ENCODE measurements at places on chromosomes 7 and 10.

- no peak for DNase-seq
Observed at GRCh38 chr10:117346574-117346973, 28.7 kb downstream of the PDZD8 start.

DNA sequence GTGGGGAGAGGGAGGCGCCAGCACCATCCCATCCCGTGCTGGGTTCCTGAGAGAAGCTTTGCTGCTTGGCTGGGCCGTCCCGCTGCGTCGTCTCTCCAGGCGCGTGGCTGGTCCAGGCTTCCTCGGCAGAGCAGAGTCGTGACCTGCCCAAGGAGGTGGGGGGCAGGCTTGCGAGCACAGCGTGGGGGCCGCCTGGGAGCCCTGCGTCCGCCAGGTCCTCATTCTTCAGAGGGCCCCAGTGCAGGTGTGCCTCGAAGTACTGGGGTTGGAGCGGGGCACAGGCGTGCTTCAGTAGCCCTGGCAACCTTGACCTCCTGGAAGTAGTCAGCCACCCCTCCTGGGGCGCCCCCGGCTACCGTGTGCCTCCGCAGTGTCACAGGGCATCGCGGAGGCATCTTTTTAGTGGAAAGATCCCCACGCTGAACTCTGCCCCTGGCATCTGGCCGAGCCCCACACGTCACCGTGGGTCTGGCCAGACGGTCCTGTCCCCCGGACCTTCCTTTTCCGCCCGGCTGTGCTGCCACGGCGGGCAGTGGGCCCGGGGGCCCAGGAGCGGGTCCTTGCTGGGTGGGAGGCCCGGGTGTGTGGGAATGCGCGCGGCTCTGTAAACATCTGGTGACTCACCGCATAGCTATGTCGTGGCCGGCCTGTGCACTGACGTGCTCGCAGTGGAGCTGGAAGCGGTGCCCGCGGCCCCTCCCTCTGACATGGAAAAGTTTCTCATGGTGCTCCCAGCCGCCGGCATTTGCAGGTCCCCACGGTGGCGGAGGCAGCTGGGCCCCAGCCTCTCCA lies 6.4 kb downstream of the MAFK start:
- DNase-seq = no peak

GRCh38 chr10:75982611-75983369 lies 551.4 kb downstream of the LRMDA start:
- no peak for DNase-seq

GRCh38 chr10:61299841-61300240 lies 153.3 kb downstream of the TMEM26 start:
- DNase-seq = no peak

DNA sequence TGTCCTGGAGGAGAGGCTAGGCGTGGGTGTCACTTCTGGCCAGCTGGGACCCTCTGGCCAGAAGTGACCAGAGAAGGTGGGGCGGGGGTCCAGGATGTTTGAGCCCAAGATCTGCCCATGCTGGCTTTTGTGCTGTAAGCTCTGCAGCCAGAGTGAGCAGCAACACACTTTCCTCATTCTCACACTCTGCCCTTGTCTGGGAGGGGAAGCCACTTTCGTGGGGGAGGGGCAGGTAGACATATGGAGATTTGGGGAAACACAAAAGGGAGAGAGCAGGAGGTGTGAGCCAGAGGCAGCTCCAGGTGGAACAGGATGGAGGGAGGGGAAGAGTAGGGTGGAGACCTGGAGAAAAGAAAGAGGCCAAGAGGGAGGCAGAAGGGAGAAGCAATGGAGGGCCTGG lies 31.5 kb upstream of the ADCYAP1R1 start:
- no peak for DNase-seq

- no peak for DNase-seq
Observed at GRCh38 chr7:118352867-118353453, 128.5 kb downstream of the ANKRD7 start.

DNA sequence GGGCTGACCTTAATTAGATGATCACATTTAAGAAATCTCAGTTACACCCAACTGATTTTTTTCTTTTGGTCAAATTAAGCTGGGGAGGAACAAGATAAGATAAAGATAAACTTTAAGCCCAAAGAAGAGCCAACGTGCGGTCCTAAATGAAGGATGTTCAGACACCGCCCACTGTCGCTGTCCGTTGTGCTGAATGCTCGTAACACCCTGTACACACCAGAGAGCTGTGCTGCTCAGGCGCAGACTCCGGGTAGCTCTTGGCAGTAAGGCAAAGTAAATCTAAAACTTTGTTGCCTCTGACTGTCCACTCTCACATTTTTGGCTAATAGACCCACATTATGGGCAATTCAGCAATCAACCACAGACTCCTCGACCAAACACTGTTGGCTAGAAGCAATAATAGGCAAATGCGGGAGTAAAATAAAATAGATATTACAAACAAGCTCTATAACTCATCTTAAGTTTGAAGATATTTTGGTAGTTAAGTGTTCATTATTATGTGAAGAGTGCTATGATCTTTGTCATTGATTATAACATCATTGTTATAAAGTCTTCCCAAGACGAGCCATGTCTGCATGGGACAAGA lies 57.1 kb downstream of the PLPP4 start:
- DNase-seq = no peak

- no peak for DNase-seq
Observed at GRCh38 chr7:50808282-50808888, 25.7 kb upstream of the GRB10 start.

DNA sequence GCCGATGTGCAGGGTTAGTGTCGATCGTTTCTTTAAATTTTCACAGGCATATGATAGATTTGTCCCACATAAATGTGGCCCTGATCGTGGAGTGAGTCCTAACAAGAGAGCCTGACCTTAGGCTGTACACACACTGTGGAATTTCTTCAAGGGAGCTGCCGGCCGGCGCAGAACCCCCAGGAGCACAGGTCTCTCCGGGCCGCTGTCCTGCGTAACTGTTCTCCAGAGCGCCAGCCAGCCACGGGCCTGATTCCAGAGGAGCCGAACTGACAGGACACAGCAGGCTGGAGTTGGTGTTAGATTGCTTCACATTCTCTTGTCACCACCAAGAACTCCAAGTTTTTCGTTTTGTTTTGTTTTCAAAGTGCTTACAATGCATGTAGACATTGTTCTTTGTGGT lies 37.3 kb downstream of the SHH start:
- no peak for DNase-seq

- no peak for DNase-seq
Observed at GRCh38 chr10:71076473-71077142, 135.8 kb upstream of the UNC5B start.

GRCh38 chr7:47635091-47636080 lies 53.5 kb upstream of the TNS3 start:
- no peak for DNase-seq

DNA sequence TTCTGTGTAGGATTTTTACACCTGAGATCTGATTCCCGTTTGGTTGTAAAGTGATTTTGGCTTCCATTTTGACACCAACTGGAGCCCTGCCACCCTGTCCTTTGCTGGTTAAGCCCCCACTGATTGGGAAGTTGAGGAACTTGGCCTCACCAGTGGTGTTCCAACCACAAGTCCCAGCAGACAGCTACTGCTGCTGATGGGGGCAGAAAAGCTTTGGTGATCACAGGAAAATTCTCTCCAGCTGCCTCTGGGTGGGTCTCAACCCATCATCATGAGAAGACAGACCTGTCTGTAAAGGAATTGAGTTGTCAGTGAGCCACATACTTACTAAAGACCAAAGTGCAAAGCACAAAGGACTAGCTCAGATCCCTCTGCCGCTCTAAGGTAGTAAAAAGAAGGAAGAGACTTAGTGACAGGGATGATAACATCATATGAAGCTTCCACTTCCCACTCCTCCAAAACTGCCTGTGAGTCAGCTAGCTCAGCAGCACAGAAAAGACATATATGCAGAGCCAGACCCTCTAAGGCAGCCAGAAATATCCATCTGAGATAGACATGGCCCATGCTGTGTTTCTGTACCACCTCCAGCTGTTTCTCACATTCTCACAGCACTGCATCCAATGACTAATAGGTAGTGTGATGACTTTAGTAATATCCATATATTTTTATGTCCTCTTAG lies 22.4 kb upstream of the LRRC17 start:
- no peak for DNase-seq

GRCh38 chr7:17029150-17029549 lies 147.4 kb upstream of the AGR3 start:
- DNase-seq = no peak

GRCh38 chr7:22670422-22670815 lies 56.6 kb upstream of the IL6 start:
- no peak for DNase-seq

GRCh38 chr10:128064970-128065580 lies 61.1 kb downstream of the MKI67 start:
- DNase-seq = no peak

DNA sequence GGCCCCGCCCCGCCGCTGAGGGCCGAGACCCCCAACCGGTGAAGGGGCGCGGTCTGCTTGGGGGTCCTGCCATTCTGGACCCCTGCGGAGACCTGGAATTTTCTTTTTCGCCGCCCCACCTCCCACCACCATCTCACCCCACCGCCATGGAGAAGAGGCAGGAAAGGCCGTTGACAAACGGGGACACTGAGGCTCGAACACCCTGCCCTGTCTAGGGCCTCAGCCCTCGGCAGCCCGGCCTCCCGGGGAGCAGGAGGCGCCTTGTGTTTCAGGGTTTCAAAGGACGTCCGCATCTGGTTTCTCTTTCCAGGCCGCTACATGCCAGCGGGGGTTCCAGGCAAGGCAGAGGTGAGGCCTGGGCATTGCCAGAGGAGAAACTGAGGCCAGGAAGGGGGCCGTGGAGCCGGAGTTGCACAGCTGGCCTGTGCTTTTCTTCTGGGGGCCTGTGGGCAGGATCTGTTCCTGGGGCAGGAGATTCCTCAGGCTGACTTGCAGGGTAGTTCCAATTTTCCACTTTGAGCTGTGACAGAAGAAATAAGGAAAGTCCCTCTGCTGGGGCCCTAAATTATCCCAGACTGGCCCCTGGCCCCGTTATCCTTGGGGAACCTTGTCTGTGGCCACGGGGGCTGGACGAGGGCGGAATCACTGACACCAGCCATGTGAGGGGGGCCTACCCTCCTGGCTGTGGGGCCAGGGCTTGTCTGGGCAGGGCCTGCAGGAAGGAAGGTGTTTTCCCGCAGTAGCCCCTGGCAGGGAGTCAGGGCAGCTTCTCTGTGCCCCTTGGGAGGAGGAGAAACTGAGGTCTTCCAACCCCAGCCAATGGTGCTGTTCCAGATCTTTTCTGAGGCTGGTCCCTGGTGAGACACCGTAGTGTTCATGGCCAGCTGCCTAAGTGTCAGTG lies 900 bp upstream of the MICALL2 start:
- no peak for DNase-seq

DNA sequence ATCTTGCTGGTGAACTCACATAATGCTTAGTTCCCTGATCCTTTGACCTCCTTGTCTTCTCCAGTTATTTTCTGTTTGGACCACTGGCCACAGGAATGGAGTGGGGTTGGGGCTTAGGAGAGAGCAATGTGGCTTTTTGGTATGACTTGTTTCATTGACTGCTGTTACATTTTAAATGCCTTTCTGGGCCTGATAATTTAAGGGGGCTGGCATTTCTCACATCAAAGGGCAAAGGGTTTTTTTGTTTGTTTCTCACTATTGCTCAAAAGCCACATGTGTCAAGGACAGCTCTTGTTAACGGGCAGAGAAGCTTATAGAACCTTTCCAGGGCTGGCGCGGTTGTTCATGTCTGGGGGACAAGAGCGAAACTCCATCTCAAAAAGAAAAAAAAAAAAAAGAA lies 161.2 kb upstream of the TNRC18 start:
- no peak for DNase-seq

DNA sequence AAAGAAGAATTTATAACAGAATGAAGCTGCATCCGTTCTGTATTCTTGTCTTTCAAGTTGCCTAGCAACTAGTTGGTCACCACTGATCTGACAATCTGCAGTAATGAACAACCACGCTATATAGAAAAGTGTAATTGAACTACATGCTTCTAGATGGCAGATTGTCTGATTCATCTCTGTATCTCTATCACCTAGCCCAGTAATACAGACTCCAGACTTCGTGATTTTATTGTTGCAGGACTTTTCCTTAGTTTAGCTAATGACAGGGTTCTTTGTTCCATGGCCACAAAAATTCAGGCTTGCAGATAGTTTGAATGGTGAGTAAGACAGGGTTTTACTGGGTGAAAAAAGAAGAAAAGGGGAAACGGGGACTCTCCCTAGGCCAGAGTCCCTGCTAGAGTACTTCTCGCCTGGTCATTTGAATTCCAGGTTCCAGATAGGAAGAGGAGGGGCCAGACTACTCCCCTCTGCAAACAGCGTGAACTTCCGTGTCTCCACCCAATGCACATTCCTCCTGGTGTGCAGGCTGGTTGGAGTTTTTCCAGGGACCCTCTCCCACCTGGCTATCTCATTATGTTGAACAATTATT lies 45.9 kb downstream of the COL1A2 start:
- no peak for DNase-seq

GRCh38 chr7:108094346-108094745 lies 35.8 kb downstream of the LAMB4 start:
- DNase-seq = no peak

DNA sequence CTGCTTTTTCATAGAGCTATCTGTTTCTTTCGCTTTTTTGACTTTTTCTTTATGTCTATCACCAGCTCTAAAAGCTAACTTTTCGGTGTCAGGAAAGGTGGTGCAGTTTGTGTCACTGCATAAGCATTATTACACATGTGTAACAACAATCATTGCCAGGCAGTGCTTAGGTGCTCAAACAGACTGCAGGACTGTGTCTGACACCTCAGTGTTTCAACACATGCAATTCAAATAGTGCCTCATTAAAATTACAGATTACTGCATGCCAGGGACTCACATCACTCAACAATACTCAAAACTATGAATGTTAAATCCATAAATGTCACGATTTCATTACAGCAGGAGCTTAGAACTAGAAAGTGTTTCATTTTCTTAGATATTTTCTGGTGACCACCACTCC lies 265.3 kb upstream of the SMIM30 start:
- DNase-seq = no peak

DNA sequence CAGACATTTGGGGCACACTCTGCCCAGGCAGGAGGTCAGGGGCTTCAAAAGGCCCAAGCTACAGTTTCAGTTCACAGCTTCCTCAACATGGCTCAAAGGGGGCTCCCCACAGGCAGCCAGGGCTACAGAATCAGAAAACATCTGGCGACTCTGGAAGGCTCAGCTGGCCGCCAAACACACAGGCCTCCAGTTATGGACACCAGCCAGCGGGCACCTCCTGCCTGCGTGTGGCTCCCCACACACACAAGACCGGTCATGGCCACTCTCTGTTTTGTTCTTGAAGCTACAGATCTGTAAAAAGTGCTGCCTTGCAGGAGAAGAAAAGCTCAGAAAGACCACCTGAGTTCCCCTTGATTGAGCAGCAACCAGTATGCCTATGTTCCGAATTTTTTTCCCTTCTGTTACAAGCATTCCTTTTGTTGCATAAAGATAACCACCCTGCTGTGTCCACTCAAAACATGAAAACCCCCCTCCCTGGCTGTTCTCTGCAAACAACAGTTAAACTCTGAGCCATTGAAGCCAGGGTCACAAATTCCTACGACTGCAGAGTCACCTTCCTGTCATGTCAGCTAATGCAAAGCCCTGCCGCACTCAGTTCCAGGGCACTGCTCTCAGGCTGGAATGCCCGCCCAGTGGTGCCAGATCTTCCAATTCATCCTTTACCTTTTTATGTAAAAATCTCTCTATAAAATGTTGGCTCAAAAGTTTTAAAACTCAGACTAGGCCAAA lies 33.6 kb downstream of the VSTM4 start:
- no peak for DNase-seq

GRCh38 chr10:80168679-80169380 lies 36.3 kb downstream of the PLAC9 start:
- DNase-seq = no peak
